ENCODE measurements at places on chromosomes 2 and 18.

GRCh38 chr2:3805201-3805939 is 102.0 kb downstream of the DCDC2C start:
- DNase-seq: no peak

- DNase-seq: no peak
Observed at GRCh38 chr2:217622205-217623060, 380.4 kb downstream of the TNS1 start.

GRCh38 chr18:57856128-57856527 is 53.0 kb upstream of the ATP8B1 start:
- DNase-seq: no peak

GRCh38 chr18:76491473-76491775 is 3.6 kb downstream of the ZNF516 start:
- DNase-seq: peak; percentile 63

GRCh38 chr2:61006486-61007105 is 10.9 kb upstream of the PEX13 start:
- no peak for DNase-seq

DNA sequence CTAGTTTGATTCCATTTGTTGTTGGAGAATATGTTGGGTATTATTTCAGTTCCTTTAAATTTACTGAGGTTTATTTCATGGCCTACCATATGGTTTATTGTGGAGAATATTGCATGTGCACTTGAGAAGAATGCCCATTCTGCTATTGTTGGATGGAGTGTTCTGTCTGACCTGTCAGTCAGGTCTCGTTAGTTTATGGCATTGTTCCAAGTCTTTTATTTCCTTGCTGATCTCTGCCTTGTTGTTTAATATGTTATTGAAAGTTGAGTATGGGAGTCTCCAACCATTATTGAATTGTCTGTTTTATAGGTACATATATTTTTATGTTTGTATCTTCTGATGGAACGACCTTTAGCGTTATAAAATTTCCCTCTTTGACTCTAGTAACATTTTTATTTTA is 86.3 kb downstream of the PTPN4 start:
- no peak for DNase-seq

- DNase-seq: no peak
Observed at GRCh38 chr18:59502274-59503175, 143.5 kb upstream of the LMAN1 start.

Data from naive thymus-derived CD8-positive, alpha-beta T cell (primary cell).